ENCODE measurements at places on chromosomes 4 and X.

- no peak for DNase-seq
Measured at GRCh38 chr4:1777822-1778641, 15.1 kb upstream of the FGFR3 start.

GRCh38 chr4:172946503-172946902 is 222.1 kb upstream of the GALNT7 start:
- no peak for DNase-seq

- DNase-seq, result no peak
Measured at GRCh38 chr4:138414202-138414601, 172.1 kb upstream of the SLC7A11 start.

DNA sequence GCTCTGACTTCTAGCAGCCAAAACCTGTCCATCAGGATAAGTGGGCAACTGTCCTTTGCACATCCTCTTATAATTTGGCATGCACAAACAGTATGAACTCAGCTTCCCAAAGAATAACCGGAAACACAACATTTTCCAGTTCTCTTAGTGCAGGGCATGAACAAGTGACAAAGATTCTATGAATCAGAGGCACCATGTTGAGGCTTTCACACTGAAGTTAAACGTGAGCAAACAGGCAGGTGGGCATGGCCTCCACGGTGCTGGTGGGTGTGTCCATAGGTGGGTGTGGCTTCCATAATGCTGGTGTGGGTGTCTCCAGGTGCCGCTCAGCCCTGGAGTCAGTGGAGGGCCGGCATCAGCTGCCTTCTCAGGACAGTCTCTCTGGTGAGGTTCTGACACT is 196.5 kb downstream of the SMIM20 start:
- DNase-seq, result no peak

DNA sequence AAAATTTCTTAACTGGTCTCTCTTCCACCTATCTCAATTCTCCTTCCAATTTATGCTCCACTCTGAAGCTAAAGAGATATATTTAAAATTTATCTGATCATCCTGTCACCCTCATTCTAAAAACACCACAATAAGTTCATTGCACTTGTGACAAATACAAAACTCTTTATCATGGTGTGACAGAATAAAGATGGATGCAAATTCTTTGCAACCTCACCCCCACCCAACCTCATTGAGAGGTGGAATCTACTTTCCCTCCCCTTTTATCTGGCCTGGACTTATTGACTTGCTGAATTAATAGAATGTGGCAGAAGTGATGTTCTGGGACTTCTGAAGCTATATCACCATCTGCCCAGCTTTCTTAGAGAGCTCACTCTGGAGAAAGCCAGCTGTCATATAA is 46.5 kb downstream of the IDS start:
- no peak for DNase-seq

- DNase-seq, result no peak
Measured at GRCh38 chrX:17588303-17588702, 149.0 kb upstream of the SCML1 start.

DNA sequence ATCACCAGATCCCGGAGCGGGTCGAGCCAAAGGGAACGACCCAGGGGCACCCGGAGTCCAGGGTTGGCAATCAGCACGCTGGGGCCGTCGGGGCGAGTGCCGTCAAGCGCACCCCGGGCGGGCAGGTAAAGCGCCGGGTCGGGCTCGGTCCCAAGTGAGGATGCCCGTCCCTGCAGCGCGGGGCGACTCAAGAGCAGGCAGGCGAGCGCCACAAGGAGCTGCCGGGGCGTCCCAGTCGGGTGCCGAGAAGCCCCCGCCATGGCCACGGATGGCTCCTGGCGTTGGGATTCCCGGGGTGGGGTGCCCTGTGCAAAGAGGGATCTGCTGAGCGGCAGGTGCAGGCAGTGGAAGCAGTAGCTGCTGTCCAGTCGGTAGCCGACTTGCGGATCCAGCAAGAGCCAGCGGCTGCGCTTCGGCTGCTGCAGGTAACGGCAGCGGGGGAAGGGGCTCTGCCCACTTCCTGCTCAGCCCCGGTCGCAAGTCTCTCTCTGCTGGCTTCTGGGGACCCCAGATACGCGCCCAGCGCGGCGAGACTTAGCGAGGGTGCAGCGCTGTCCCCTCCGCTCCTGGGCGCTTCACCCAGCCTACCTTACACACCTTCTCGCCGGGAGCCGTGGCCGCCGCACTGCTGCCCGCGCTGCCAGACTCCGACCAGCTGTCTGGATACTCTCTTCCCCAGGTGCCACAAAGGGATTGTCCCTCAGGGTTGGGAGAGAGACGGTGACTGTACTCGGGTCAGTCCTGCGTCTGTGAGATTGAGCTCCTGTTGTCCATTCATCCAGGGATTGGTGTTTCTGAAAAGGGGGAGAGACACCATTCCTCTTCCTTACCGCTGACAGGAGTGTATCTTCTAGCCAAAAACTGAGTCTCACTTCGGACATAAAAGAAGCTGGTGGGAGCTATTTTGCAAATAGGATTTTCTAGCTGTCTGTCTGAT is at the start of gene FREM3:
TSS of gene FREM3 (minus strand) at position 260 of the 937 bp plus-strand sequence. CDS start at position 260, 0 bp downstream.
- no peak for DNase-seq

DNA sequence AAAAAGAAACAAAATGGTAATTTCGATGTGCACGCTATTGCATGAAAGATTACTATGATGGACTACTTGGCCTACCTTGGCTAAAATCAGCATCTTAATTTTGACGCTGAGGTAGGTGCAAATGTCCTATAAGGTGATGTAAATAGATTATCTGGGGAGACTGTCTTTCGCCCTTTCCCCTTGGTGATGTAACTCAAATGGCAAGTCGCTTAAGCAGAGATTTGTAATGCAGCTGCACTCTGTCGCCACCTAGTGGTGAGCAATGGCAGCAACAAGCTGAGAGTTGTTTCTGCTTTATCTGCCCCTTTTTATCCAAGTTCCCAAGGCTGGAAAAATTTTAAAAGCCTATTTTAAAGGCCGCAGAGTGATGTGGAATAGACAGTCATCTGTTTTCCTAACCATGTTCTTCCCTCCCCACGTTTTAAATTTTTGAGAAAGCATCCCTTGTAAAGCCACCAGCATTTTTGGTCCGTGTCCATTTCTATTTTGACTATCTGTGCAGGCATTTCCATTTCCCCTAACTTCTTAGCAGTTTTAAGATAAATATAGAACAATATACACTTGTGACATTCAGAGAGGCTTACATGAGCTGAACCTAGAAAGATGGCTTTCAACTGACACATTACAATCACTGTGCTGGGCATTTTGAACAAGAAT is 62.4 kb upstream of the PDLIM3 start:
- DNase-seq, result peak; percentile 34

GRCh38 chr4:56973336-56973735 is 4.1 kb downstream of the NOA1 start:
- no peak for DNase-seq

DNA sequence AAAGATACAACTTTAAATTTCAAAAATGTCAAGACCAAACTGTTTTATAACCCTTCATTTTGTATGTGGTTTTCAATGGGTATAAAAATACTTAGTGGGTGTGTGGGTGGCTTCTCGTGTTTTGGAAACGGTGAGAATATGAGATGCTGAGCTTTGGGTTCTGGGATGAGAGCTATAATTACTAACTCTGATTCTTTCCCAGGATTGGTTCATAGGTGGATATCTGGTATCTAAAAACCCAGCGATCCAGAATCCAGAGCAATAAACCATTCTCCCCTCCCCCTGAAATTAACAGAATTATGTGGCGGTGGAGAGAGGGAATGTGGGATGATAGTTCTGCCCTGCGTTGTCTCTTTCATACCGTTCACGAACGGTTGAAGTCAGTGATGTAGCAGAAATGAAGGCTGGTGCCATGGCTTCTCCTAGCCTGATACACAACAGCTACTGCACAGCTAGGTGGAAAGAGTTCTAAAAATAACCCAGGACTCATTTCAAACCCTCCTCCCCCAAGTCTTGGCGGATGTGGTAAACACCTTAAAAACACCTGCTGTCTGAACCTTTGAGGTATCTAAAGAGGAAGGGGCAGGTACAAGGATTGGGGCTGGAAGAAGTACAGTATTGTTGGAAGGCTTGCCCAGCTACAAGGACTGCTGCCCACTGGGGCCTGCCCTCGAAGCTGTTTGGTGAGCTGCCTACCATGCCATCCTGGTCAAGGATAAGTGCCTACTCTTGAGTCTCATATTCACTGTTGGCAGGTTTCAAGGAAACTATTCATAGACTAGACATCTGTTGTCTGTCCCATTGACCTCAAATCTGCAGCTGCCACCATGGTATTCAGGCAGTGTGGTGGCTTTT is 44.5 kb downstream of the SEPTIN11 start:
- no peak for DNase-seq

GRCh38 chr4:182576601-182577289 is 333.5 kb downstream of the TENM3 start:
- no peak for DNase-seq

DNA sequence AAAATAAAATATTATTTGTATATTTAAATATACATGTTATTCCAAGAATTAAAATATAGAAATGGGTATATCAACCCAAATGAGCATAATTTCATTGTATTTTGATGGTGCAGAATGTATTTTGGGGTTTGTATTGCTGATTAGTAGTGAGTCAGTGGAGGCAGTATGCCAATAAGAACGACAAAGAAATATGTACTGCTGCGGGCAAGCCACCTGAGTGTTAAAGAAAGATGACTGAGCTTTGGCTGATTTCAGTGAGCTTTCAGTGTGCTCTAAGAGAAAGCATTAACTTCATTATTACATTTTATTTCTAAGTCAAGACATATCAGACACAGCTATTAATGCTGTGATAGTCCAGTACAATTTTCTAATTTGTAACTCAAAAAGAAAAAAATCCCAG is 297.8 kb downstream of the ANK2 start:
- no peak for DNase-seq

- no peak for DNase-seq
Measured at GRCh38 chr4:54675721-54676461, 18.1 kb downstream of the KIT start.

DNA sequence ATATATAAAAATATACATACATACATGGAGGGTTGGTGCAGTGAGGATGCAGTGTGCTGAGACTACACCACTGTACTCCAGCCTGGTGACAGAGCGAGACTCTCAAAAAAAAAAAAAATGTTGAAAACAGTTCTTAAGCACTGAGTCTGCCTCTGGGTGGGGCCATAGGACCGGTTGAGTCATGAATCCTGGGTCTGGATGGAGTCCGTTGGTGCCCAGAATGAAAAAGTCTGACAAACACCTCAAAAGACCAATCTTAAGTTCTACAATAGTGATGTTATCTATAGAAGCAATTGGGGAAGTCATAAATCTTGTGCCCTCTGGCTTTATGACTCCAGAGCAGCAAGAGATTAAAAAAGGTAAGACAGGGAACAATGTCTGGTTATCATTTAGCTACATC is 70.4 kb downstream of the FGFBP1 start:
- no peak for DNase-seq

GRCh38 chr4:149120331-149121022 is 678.3 kb upstream of the NR3C2 start:
- no peak for DNase-seq

GRCh38 chr4:5370286-5370685 is 319.0 kb downstream of the STK32B start:
- no peak for DNase-seq

DNA sequence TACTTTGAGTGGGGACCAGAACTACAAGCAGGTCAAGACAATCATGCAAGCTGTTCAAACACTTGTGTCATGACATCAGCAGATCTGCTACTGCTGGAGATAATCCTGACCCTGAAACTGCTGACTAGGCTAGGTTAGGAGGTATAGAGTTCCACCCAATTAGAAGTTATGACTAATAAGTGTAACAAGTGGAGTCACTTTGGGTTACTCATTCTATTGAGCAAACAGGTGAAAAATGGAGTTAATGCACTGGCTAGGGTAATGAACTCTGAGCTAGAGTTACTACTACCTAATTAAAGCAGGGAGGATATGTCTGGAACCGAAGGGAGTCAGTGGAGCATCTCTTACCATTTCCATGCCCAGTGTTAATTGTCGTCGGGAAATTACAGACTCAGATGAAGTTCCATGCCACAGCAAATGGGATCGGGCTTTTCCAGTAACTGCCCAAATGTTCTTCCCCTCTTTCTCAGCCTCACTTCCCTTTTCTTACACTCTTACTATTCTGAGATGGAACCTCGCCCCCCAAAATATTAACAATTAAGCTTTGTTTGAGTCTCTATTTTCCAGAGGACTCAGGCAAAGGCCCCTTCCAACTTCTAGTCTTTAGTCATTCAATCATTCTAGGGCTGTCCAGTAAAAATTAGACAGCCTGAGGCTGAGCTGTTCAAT is 19.8 kb upstream of the MANBA start:
- no peak for DNase-seq

DNA sequence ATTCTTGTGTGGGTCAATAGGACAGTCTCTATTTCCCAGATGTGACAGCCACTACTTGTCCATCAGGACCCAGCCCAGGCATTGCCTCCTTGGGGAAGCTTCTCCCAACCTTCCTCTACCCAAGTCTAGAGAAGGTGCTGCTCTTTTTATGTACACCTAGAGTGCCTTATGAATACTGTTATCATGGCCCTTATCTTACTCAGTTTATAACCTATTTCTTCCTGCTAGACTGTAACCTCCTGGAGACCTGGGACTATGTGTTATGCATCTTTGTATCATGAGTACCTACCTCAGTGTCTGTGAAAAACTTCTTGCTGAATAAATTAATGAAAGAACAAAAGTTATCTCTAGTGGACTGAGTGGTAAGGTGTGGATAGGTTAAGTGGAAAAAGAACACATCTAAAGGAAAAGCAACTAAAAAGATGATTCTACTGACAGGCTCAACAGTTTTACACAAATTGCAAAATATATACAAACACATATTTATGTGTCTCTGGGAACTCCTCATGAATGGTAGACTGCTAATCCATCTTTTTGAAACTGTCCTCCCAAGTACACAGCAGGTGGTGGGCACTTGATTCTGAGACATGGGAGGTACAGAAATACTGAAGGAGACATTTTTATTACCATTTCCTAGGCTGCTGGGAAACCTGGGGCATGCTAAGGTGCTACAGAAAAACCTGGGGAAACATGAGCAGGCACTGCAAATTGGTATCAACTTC is 106.6 kb downstream of the SH3RF1 start:
- DNase-seq, result no peak

DNA sequence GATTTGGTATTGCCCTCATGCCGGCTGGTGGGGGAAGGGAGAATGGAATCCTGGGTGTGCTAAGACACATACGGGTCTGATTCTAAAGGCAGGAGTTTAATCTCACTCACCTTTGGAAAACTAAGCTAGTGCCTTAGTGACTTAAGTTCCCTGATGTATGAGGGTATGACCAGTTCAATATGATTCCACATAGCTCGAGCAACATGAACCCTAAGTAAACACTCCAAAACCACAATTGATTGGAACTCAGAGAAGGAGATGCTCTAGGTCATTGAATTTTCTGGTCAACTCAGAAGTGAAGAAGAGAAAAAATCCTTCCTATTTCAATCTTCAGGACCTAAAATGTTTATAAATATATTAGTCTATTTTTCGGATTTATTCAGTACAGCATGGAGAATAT is 420.1 kb upstream of the INTU start:
- DNase-seq, result no peak

All from 8988T (cell line).